ENCODE measurements at places on chromosomes 4 and X.

DNA sequence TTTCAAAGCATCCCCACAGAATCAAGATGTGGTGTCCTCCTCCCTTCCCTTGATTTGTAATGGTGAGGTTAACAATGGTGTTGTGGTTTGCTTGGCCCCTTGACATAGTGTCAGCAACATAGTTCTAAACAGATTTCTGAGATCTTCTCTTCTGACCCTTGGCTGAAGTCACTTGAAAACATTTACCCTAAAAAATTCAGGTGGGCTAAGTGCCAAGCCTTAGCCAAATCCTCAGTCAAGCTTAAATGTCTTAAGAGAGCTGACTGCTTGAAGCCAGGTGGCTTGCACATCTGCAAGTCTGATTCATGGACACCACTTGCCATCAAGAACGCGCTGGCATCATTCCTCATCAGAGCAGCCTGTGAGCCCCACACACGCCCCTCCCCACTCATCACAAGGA lies 173.2 kb downstream of the MGST2 start:
- no peak for ATAC-seq

- no peak for ATAC-seq
Observed at GRCh38 chr4:1058997-1059665, 47.7 kb downstream of the FGFRL1 start.

GRCh38 chr4:160142579-160142978 lies 1039.7 kb downstream of the RAPGEF2 start:
- ATAC-seq = no peak

DNA sequence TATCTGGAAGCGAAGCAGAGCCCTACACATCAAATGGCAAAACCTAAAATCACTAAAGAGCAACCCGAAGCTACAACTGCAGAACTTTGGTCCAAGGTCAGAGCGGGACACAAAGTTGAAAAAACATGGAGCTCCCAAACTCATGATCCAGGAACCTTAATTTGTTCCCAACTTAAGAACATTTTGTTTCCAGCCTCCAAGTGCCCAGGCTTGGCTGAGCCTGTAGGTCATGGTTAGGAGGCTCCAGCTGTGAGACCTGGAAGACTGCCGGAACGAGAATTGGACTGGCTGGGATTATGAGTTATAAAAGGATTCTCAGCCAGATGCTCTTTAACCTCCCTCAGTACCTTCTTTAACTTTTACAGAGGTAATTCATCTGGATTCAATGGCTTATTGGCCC lies 349.1 kb upstream of the DDX53 start:
- ATAC-seq = no peak

GRCh38 chr4:148305751-148306150 lies 136.5 kb downstream of the NR3C2 start:
- ATAC-seq = no peak

DNA sequence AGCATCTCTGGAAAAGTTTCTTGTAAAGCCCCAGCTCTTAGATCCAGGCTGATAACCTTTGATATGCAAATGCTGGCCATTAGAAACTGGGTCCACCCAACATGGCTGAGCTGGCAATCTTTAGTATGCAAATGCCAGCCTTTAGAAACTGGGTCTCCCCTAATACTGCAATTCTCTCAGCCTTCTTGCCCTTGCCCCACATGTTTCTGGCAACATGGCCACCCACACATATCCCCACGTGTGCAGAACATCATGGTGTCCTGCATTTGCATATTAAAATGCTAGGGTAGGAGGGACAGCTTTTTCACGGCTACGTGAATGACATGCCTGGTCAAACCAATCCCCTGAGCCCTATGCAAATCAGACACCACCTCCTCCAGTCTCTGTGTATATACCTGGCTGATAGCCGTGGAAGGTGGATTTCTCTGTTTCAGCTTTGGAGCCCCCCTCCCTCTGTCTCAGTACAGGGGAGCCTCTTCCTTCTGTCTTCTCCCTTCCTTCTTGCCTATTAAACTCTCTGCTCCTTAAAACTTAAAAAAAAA lies 344.0 kb upstream of the NWD2 start:
- no peak for ATAC-seq

- ATAC-seq = no peak
Observed at GRCh38 chrX:18291006-18291545, 63.4 kb downstream of the SCML2 start.

- no peak for ATAC-seq
Observed at GRCh38 chr4:121582296-121582695, 114.5 kb downstream of the ANXA5 start.

DNA sequence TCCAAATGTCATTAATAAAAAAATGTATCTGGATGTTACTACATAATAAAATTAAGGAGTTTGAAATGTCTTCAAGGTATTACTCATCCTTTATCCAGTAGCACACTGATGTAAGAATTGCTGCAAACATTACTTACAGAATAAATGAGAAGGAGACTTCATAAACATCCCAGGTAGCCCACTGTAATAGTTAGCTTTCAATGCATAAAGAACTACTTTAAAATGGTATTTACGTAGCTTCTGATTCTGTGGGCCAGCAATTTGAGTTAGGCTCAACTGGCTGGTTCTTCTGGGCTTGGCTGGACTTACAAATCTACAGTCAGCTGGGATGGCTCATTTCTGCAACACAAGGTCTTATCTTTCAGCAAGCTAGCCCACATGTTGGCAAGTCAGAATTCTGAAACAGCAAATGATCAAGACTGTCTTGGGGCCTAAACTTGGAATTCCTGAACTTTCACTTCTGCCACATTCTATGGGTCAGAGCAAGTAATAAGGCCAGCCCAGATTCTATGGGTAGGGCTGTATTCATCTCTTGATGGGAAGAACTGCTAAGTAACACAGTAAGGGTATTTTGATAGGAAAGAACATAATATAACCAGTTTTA lies 522.5 kb downstream of the IQCM start:
- ATAC-seq = no peak

DNA sequence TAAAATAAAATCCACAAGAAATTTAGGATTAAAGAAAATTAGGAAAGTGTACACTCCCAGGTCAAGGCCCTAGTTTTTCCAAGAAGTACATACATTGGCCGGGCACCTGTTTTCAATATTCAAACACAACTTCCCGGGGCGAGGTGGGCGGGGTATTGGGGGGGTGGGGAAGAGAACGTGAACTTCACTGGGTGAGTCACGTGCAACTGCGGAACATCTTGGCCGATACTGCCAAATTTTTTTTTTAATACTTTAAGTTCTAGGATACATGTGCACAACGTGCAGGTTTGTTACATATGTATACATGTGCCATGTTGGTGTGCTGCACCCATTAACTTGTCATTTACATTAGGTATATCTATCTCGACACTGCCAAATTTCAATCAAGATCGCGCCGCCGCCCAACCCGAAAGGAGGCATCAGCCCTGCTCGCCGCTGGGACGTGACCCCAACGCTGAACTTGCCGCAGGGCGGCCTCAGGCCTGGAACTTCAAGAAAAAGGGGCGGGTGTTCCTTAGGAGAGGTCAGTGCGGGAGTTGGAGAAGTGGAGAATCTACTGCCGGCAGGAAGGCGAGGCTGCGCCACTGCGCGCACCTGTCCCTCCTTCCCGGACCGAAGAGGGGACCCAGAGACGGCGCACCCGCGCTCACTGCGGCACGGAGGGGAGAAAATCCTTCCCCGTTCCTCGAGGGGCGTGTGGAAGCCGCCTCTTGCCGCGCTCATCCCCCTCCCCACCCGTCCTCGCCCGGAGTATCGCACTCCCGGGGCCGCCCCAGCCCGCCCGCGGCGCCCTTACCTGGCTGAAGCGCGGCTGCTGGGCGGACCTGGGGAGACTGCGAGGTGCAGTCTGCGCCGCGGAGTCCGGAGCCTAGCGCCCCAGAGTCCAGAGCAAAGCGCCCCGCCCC lies at the start of gene TEC:
TSS of gene TEC (minus strand) at position 883 of the 905 bp plus-strand sequence. CDS start 41,224 bp downstream, outside the sequence.
- ATAC-seq = peak; percentile 42

GRCh38 chrX:37976153-37976552 lies 30.2 kb upstream of the SYTL5 start:
- ATAC-seq = no peak

DNA sequence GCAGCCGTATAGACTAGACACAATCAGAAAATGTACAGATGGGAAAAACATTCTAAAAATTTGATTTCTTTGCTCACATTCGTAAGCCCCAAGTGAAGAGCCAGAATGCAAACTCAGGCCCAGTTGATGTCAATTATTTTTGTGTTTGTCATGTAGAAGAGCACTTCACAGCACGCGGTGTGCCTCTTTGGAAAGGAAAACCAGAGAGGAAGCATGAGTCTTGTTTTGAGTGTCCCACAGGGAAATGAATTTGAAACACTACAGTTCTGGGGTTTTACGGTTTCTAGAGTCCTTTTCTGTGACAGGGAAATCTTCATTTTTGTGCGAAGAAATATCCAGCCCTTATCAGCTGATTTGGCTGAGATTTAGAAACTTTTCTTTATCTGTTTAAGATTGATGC lies 554.6 kb upstream of the BOD1L1 start:
- ATAC-seq = no peak

DNA sequence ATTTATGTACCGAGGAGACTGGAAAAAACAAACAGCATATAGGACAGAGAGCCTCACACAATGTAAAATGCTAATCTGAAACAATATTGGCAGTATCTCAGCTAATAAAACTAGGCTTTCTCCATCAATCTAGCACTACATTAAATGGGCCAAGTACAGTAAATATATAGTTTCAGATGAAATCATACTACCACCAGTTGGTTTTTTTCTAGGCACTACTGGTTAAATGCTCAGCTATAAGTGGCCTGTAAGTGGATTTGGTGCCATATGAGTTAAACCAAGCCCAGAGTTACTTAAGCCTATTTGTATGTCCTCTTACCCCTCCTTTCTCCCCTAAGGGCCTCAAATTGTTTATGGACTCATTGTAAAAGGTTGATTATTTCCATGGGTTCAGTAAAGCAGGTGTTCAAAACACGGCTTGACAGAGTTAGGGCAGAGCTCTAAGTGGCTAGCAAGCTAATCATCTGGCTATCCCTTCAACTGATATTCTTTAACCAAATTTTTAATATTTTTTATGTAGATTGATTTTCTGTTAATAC lies 57.5 kb downstream of the FAM13A start:
- ATAC-seq = no peak

GRCh38 chrX:79176028-79176427 lies 31.5 kb downstream of the GPR174 start:
- no peak for ATAC-seq

DNA sequence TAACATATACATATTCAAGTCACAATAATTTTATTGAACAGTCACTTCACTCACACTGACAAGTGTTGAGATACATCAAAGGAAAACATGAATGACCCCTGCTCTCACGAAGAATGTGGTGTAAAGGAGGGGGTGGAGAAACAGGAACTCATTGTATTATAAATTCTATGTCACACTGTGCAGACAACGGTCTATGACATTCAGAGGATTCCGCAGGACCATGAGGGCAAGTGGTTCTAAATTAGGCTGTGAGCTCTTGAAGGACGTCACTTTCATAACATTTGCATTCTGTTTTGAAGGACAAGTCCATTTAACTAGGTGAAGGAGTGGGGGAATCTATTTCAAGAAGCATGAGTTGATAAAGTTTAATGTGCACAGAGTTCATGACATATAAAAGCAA lies 415.2 kb upstream of the HS3ST1 start:
- ATAC-seq = no peak

- ATAC-seq = no peak
Observed at GRCh38 chr4:99986792-99987191, 36.7 kb upstream of the H2AZ1 start.

- ATAC-seq = no peak
Observed at GRCh38 chrX:57481514-57481913, 110.3 kb upstream of the ZXDB start.

DNA sequence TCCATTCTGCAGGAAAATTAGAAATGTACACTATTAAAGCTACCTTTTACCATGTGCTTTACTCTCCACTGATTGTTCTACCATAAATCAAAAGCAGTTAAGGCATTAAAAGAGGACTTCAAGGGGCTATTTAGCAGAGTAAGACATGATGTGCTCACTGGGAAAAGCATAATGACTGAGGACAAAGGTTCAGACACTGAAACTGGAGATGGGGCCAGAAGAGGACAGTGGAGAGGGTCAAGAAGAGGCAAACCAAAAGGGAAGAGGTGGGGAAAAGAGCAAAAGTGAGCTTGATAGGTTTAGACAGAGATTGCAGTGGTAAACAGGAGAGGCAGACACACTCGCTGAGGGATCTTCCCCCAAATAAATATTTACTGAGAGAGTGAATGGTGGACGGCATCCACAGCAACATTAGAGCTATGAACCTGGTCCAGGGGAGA lies 23.8 kb downstream of the SH3RF1 start:
- no peak for ATAC-seq

GRCh38 chrX:17547658-17548057 lies 172.7 kb downstream of the NHS start:
- no peak for ATAC-seq

Data from activated T-helper 17 cell treated with anti-CD3 and anti-CD28 coated beads, Interleukin-2, amount 50 U/mL, for 72 hours (primary cell).